ENCODE measurements at places on chromosomes 4 and X.

GRCh38 chr4:39227906-39228305, 45.6 kb downstream of the WDR19 start:
- no peak for DNase-seq

DNA sequence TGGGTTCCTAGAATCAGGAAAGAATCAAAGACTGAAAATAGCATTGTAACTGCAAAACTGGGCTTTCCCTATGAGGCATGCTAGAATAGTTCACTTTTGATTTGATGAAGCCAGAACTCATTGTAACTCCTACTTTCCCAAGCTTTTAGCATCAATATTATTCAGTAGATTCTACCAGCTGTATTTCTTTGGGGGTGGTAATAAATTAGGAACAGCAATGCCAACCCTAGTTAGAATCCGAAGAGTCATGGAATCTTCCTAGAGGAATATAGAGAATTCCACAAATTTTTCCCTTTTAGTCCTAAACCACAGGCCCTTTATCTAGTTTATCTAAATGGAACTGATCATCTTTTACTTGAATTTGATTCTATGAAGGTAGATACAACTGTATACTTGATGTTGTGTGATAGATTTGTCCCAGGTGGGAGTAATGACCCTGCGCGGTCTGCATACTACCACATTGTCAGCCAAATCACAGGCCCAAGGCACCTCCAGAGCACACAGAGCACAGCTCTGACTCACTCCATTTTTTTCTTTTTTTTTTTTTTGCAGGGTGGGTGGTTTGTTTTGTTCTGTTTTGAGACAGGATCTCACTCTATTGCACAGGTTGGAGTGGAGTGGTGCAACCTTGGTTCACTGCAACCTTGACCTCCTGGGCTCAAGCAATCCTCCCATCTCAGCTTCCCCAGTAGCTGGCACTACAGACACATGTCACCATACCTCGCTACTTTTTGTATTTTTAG, 66.6 kb downstream of the EDNRA start:
- DNase-seq, result no peak

DNA sequence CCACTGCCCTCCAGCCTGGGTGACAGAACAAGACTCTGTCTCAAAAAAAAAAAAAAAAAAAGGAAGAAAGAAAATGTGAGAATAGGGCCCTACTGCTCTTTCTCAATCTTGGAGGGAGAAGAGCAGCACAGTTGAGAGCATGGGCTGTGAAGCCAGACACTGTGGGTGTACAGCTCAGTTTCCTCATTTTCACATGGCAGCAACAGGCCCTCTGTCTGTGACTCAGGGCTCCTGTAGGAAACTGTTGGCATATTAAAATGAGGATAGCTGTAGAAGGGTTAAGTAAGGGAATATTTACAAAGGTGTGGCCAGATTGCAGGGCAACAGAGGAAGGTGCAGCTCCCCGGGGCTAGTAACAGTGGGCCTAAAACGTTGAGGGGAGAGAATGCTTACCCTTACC, 3.4 kb downstream of the AKAP14 start:
- no peak for DNase-seq

DNA sequence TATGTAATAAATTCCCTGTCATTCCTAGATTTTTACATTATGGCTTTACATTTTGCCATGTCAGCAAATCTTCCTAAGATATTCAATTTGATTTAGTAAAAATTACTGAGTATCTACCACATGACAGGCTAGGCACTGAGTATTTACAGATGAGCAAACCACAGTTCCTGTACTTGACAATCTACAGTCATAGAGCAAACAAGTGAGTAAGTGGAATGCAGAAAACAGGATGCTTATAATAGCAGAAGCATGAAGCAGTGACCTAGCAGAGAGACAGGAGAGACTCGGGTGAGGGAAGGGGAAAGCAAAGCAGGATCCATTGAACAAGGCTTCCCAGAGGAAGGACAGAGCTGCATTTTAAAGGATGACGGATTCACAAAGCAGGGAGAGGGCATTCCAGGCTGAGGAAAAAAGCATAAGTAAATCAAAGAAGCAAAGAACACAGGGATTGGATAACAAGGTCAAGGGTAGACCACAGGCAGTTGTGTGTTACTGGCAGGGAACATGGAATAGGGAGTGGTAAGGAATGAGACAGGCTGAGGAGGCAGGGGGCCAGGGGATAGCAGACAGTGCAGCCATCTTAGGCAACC, 124.7 kb upstream of the C1QTNF7 start:
- peak; percentile 16 for DNase-seq

GRCh38 chr4:13857397-13857796, 229.9 kb upstream of the BOD1L1 start:
- no peak for DNase-seq

DNA sequence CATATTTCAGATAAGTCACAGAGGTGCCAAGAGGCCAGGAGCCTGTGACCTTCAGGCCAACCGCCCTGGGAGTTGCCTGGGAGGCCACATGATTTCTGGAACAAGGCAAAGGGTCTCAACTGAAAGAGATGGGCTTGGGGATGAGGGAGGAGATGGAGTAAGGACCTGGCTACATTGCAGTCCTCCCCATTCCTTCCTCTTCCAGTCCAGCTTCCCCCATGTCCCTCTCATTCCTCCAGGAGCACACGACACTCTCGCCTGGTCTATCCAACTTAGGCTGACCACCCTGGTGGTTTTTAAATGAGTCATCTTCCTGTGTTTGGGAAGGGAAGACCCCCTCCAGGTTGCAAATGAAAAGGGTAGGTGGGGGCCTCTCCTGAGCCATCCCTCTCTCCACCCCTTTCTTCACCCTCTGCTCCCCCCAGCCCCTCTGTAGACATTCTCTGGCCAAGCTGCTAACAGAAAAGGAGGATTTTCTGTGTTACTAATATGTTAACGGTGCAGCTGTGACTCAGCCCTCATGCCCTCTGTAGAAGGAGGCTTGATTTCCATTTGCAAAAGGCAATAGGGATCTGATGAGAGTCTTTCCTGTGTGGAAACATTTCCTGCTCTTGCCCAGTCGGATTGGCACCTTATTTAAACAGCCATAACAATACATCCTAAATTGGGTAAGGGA, 79.2 kb downstream of the RTL5 start:
- no peak for DNase-seq

DNA sequence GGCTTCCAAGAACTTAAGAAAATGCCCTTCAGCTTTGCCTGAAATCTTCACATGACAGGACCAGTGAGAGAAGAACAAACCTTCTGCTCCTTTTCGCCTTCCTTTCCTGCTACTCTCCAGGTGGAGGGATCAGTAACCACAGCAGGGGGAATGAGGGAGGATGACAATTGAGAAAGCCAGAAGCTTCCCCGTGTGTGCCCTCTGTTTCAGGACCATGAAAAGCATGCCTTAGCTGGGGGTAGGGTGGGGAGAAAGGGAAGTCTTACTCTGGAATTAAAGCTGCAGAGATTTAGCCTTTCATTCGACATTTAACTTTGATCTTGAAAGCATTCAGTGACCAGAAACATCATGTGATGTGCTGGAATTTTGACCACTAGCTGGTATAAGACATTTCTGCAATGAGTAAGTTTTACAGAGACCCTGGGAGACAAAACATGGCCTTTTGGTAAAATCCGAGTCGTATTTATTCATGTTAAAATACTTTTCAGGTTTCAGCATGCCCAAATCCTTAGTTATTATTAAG, 10.6 kb upstream of the PUDP start:
- no peak for DNase-seq

GRCh38 chr4:41204400-41204978, 9.9 kb downstream of the APBB2 start:
- DNase-seq, result no peak

- DNase-seq, result no peak
Observed at GRCh38 chrX:24925430-24925829, 90.3 kb downstream of the ARX start.

DNA sequence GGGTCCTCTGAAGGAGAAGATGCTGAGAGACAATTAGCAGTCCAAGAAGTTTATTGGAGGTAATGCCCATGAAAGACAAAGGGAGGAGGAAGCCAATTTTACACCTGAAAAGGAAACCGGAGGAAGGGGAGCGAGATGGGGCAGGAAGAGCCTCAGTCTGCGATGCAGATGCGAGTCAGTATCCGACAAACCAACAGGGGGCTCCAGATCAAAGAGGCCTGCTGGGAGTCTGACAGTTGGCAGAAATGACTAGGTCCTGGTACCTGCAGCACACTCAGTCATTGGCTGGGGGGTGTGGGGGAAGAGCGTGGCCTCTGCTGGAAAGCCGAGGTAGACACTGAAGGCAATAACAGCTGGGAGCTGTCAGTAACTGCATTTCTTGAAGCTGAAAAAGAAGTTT, 231.1 kb upstream of the CENPE start:
- DNase-seq, result no peak

DNA sequence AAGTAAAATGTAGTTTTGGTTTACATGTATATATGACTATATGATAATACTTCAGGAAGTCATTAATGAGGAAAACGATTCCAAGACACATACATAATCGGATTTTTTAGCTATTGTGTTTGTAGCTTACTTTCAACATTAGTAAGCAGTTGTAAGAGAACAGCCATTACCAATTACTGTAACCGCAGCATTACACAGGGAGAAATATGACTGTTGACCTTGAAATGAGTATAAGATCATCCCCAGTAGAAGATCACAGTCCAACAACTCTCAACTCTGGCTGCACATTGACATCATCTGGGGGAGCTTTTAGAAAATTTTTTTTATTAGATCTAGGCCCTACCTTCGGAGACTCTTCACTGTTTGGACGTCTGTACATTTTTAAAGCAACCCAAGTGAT, 762.0 kb upstream of the MAGEB2 start:
- no peak for DNase-seq

DNA sequence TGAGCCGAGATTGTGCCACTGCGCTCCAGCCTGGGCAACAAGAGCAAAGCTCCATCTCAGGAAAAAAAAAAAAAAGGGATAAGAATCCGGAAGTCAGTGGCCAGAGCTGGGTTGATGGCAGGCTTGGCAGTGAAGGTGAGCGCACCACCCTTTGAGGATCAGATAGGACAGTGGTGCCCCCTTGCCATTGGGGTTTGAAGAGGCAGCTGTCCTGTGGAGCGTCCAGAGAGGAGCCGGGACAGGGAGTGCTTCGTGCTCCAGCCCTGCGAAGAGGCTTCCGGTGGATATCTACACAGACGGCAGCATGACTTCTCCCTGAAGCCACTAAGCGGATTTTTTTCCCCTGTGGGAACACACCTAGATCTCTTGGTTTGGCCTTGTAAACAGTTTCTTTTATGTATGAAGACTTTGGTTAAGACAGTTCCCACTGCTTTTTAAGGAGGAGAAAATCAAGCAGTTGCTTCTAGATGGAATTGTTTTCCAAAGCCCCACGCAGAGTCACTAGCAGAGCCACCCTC, 6.5 kb downstream of the TBC1D14 start:
- DNase-seq, result no peak

- no peak for DNase-seq
Observed at GRCh38 chr4:59393780-59394179, 1806.3 kb upstream of the ADGRL3 start.

DNA sequence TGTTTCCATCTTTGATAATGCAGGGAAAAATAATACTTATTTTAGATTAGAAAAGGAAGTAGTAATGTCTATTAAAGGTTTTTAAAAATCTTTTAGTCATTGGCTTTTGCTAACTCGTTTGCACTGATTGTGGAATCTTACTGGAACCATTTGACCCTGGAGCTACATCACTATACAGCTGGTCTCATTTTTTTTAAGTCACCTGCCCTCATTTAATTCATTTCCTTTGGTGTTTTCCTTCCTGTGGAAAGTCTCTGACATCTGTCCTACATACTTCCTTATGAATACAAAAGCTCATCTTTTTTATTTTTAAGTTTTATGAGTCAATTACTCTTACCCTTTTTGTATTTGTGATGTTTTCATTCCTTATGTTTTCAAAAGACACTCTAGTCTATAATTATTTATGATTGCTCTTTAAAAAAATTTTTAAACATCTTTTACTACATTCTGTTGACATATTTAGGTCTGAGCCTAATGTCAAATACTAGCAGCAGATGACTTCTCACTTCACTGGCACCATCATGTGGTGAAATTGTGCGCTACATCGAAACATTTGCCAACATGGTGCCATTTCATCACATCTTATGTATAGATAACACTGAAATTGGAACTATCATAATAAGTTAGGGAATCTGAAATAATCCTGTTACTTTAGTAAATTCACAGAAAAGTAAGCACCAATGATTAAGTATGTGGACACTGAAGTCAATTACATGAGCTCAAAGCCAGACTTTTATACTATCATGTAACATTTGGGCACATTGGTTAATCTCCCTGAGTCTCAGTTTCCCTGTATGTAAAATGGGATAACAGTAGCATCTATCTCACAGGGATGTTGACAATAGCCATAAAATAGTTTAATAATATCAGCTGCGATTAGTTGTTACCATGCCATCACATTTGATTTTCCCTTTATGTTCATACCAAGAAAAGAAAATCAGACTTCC, 9.4 kb upstream of the MMAA start:
- peak; percentile 63 for DNase-seq

DNA sequence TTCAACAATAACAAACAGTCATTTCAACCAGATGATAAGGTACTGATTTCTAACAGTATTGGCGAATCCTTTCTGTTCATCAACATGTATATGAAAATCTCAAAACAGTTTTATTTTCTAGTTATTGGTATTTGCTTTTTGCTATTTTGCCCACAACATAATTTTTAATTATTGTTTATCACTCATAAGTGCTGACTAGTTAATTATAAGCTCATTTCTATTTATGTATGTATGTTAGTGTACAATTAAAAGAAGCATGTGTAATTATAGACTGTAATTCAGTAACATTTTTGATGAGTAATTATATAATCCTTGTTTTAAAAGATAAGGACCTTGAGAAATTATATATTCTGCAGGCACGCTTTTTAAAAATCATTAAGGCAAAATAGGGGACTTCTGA, 67.2 kb upstream of the NPNT start:
- DNase-seq, result no peak

- DNase-seq, result no peak
Observed at GRCh38 chrX:40260146-40260747, 162.5 kb upstream of the BCOR start.

GRCh38 chrX:136582624-136583023, 50.6 kb downstream of the VGLL1 start:
- no peak for DNase-seq

GRCh38 chr4:15078682-15079642, 76.7 kb downstream of the CPEB2 start:
- DNase-seq, result no peak

DNA sequence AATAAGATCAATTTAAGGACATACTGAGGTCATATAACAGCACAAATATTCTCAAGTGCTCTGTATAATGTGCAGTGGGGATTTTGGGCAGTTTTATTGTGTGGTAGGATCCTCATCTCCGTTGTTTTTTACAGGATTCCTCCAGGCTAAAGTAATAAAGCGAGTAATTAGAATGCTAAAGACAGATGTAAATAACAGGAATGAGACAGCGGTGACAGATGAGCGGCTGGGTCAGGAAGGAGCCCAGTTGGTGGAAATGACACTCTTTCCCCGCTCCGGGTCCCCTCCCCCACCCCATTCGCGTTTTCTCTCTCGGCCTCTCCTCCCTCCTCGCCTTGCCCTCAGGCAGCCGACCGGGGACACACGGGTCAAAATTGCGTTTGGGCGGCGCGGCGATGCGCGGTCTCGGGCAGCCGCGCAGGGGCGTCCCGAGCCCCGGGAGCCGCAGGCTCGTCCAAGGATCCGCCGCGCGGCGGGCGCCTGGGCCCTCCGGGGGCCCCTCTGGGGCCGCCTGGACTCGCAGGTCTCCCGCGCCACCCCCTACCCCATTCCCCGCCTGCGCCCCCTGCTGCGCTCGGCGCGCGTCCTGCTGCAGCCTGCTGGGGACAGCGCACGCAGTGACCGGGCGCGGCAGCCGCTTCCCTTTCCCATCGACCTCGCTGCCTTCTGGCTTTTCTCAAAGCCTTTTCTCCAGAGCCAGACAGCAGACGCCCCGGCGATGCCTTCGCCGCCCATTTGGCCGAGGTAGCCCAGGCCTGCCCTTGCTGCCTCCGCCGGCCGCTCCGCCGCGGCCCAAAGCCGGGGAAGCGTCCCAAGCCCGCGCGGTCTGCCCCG, 16.2 kb downstream of the POU4F2 start:
- DNase-seq, result no peak
